ENCODE measurements at places on chromosomes 5 and 9. TPM values are rescaled to one million over a fixed set of nuclear protein-coding genes. Genes with fewer than 3 reads are reported as not detected.

GRCh38 chr5:35213608-35214007, 16.7 kb downstream of the PRLR start:
- DNase-seq, result no peak
- H3K36me3 ChIP-seq, result no peaks in the 10 kb centered on the region
- H3K4me1 ChIP-seq, result no peaks in the 10 kb centered on the region

DNA sequence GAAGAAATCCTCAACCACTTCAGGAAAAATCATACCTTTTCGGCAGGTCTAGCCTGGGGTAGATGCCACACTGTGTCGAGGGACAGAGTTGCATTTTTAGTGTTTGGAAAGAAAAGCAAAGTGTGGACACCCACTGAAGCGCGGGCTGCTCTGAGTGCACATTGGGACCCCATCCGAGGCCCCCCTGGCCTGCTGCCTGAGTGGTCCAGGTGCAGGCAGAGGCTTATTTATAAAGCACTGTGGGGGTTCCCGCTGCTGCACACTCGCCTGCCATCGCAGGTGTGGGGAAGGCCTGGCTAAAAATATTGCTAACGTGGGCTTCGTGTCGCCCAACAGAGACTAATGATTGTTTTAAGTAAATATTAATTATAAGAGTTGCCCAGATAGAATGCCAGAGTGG, 119.4 kb downstream of the CRB2 start:
- peak; percentile 33 for DNase-seq
- no peaks in the 10 kb centered on the region for H3K4me1 ChIP-seq
- no peaks in the 10 kb centered on the region for H3K36me3 ChIP-seq
- no peak overlapping the region for H3K27ac ChIP-seq
- H3K4me3 ChIP-seq, result no peak overlapping the region

DNA sequence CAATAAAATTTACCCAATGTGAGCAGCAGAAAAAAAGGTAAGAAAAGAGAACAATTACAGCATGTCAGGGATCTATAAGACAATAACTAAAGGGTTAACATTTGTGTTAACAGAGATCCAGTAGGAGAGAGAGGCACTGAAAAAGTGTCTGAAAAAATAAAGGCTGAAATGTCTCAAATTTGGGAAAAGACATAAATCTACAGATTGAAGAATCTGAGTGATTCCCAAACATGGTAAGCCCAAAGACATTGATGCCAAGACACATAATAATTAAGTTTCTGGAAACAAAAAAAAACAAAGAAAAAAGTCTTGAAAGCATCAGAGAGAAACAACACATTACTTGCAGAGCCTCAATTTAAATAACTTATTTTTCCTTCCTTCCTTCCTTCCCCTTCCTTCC, 31.1 kb upstream of the ZNF782 start:
- no peaks in the 10 kb centered on the region for H3K27me3 ChIP-seq
- H3K36me3 ChIP-seq, result peaks cover 3% of the 10 kb centered on the region
- H3K27ac ChIP-seq, result no peak overlapping the region
- no peak overlapping the region for H3K4me3 ChIP-seq
- DNase-seq, result no peak

TSSK1B gene
- 0.10 TPM for total RNA-seq

Measured in chondrocyte (in vitro differentiated cells).